ENCODE measurements at places on chromosomes 3 and 15.

- DNase-seq, result no peak
Measured at GRCh38 chr3:69675786-69676530, 63.3 kb upstream of the MITF start.

- peak; percentile 31 for DNase-seq
Measured at GRCh38 chr3:149153402-149153801, 24.0 kb downstream of the HPS3 start.

DNA sequence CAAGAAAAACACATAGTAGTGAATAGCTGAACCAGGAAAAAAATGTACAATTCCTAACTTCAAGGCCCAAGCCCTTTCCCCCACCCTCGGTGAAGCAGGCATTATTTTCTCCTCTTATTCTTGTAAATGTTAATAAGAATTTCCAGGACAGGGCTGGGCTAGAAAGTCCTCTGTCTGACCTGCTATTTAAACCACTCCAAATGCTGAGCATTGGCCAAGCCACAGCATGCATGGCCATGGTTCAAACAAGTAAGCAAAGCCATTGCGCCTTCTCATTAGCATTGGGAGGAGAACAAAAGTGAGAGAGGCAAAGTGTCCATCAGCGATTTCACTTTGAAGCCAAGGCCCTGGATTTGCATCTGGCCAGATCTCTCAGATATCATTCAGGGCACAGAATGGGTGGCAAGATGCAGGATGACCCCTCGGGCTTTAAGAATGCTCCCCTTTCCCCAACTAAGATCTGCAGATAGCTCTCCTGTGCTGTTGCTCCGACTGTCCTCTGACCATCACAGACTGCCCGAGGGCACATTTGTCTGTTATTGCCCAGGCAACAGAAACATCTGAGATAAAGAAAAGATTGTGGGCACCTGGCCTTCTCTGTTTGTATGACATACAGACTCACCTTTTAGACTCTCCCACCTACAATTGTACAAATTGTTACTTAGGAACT lies 46.3 kb downstream of the CEMIP start:
- no peak for DNase-seq

DNA sequence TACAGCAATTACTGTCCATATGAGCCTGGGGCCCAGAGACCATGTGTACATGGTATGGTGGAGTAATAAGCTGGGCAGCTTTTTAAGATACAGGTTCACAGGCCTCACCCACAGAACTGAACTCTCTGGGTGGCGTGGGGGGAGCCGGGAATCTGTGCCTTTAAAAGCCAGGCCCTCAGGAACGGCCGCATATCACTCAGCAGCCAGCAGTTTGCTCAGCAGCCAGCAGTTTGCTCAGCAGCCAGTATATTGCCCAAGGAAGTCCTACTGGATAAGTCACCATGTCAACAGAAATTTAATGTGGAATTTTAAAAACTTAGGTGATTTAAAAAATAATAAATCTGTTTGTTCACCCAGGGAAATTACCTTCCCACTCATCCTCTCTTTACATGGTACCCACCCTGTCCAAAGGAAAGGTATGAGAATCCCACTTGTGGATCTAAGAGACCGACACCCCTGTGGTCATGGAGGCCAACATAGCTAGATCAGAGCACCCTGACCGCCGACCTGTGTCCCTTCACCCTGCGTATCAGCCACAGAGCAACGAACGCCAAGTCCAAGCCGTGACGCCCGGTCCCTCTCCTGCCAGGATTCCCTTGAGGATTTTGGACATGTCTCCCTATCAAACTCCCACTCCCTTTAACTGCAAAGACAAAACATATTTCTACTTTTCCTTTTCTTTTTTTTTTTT lies 95.7 kb upstream of the CHRM5 start:
- DNase-seq, result no peak

GRCh38 chr3:172707967-172708366 lies 2.9 kb downstream of the NCEH1 start:
- no peak for DNase-seq

- no peak for DNase-seq
Measured at GRCh38 chr3:45064512-45065372, 38.6 kb downstream of the CLEC3B start.

DNA sequence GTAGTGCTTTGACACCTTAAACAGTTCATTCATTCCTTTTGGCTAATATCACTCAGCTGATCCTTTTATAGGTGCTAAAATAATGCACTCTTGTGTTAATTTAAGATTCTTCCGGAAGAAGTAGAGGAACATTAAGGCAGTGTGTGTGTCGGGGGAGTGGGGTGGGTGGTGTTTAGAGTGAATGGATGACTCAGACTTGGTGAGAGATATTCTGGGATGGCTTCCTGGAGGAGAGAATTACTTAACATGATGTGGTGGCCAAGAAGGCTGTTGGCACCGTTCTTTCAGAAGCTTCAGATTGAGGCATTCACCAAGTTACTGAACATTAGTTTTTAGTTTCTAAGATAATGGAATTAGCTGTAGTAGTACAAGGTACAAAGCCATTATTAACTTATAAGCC lies 125.6 kb upstream of the ROPN1 start:
- no peak for DNase-seq

- peak; percentile 81 for DNase-seq
Measured at GRCh38 chr15:60520825-60521368, 42.0 kb upstream of the ICE2 start.

- DNase-seq, result peak; percentile 88
Measured at GRCh38 chr3:52455283-52456168, at the start of gene NISCH. Gene NISCH, plus strand, starts transcription at chr3:52455604. Its CDS starts 38 bp downstream, at chr3:52455642.

GRCh38 chr3:123832692-123833397 lies 51.3 kb downstream of the MYLK start:
- DNase-seq, result no peak

DNA sequence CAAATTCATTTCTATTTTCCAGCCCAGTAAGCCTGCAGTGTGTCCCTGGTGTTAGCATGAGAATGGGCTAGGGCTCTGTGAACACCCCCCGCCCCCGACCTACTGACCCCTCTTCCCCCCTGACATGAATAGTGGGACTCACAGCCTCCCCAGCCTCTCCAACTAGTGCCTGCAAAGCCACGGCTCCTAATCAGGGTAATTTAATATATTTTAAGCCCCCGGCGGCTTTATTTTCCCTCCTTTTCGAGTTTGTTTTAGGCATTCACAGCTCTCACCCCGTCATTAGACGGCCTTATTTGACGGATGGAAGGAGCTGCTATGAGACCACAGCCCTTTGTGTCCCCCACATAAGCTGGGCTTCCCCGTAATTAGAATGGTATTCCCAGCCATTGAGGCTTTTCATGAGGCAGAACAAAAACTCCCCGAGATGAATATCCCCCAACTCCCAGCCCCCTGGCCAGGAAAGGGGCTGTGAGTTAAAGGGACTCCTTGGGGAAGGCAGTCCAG lies 78.3 kb upstream of the POLG start:
- DNase-seq, result no peak

DNA sequence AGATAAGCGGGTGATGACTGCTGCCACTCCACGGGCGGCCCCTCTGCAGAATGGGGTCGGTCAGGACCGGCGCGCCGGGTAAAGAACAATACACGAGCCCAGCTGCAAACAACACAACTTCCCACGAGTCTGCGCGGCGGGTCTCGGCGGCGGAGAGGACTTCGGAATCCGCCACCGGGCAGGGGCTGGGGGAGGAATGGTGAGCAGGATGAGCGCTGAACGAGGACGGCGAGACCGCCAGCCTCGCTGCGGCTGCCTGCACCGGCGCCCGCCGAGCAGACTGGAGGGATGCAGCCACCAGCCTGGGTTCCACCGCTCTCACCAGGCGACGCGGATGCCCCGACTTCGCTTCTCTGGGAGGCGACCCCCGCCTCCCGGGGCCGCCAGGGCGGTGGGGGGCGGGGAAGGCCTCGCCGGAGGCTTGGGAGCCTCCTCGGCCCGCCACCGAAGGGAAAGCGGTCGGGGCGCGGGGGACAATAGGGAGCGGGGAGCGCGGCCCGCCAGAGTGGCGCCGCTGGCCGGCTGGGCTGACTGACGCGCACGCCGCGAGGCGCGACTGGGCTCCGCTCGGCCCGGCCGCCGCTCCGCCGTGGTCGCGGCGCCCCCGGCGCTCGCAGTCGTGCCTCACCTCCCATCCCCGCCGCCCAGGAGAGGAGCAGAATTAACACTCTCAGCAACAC lies 515 bp downstream of the ADAM10 start:
- DNase-seq, result peak; percentile 62

DNA sequence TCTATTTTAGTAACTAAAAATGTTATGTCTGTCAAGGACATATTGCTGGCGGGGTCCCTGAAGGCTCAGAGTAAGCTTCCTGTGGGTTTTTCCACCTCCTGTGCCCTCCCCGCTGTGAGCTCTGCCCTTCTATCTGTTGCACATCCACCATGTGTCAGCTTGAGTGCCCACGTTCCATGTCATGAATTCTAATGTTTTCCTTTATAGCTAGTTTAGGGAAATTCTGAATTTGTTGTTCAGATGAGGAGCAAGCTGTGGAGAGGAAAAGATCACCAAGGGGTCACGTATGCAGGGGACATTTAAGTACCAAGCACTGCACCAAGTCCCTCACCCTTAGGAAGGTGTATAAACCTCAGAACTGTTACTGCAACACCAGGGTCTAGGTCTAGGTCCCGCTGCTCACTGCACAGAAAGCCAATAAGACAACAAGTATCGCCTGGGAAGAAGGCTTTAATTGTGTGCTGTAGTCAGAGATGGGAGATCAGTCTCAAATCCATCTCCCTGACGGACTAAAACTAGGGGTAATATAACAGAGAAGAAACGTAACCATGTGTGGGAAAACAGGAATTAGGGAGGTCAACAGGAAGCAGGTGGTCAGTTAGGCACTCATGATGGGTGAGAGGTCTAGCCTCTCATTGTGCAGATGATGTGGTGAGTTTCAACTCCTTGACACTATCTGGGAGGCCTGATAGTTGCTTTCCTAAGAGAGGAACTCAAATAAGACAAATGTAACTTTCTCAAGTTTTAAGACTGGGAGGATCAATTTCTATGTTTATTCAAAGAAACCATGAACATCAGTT lies 9.7 kb downstream of the GP9 start:
- DNase-seq, result no peak

- no peak for DNase-seq
Measured at GRCh38 chr3:115671761-115672455, 48.6 kb downstream of the GAP43 start.

DNA sequence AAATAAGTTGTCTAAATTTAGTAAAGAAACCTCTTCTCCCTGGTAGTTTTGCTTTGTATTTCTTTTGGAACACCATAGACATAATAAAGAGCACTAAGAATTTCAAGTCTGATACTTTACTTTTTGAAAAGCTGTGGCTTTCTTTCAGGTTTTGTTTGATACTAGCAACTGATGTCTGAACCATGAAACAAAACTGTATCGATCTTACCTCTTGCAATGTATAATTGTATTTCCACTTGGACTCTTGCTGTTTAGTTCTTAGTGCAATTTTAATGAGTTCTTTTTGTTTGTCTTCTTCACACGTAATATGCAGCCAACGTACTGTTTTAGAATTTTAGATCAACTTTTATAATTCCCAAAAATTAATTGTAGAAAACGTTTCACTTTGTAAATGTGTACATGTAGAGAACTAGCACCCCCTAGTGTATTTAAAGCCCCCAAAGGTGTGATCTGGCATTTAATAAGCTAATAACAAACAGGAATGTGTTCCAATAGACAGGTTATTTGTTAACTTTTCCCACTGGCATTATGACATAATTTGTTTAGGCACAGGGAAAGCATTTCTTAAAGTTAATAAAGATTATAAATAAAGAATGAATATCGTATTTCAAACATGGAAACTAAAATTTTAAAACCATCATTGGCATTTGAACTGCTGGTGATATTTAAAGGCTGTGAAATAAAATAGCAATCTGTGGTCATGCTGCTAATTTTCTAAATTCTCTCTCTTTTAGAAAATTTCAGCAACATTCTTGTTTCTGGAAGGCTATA lies 289.1 kb upstream of the DNAJC19 start:
- no peak for DNase-seq

DNA sequence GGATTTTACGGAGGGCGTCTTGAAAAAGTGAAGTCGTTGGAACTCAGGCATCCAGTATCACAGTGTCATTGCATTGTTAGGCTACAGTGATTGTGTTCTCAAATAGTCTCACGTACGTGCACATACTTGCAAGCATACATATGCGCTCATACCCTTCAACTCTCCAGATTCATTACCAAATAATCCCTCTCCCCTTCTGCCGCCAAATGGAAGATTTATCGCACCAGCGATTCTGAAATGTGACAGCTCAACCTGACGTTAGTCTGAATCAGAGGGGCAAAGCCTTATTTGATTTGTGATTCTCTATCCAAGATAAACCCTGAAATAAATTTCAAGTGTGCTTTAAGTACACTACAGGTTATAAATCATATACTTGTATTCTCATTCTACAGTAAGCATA lies 119.4 kb downstream of the GADL1 start:
- no peak for DNase-seq

DNA sequence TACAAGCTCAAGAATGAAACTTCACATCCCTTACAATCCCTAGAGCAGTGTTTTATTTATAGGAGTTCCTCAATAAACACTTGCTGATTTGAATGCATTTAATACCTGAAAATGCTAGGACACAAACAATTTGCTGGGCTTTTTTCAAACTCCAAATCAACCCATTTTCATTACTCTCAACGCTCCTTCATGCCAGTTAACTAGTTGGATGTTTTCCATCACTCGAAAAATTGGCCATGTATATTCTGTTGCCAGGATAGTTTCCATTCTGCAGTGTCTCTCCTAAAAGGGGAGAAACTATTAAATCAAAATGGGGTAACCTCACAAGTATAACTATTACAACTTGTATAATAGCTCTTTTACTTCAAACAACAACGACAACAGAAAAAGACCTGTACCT lies 1.2 kb downstream of the GBE1 start:
- DNase-seq, result no peak

- no peak for DNase-seq
Measured at GRCh38 chr3:108462899-108463298, 47.5 kb downstream of the MYH15 start.

DNA sequence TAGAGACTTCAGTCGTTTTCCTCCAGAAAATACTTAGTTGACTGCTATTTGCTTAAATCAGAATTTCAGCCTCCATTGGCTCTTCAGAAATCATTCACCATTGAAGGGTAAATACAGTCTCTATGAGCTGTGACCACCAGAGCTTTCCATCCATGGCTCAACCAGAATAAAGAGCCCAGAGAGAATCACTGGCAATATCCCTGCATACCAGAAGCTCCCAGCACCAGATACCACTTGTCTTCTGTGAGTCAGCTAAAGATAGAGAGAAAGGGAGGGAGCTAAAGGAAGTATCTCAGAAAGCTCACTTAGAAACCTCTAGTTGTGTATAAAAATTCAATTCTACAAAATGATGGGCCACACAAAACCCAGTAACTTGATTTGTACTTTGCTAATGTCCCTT lies 115.2 kb upstream of the TMCO5A start:
- DNase-seq, result peak; percentile 8

DNA sequence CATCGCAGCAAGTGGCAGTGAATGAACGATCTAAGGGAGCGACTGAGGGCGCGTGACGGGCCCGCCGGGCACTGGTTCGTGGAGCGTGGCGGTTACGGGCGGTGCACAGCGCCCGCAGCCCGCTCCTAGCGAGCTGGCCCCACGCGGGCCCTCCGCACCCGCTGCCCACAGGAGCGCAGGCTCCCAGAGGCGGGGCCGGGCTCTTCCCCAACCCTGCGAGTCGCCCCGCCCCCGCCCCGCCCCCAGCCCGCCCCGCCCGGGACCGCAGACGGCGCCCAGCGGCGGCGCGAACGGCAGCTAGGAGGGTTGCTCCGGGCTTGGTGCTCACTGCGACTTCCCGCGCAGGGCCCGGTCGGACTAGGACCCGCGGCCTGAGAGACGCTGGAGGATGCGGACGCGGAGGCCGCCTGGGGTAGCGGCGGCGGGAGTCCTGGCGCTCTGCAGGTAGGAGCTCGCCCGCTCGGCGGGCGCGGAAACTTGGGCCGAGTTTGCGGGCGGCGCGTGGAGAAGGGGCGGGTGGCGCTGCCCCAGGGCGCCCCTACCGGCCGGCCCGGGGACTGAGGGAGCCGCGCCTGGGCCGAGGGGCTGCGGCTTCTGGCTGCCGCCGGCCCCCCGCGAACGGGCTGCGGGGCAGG lies at the start of gene C15orf39:
C15orf39 (plus strand) TSS at position 267 of the 635 bp plus-strand sequence. CDS start 4,167 bp downstream, outside the sequence.
- peak; percentile 82 for DNase-seq

Measured in BE2C (cell line).